Activated CD4-positive, alpha-beta memory T cell treated with anti-CD3 and anti-CD28 coated beads, Interleukin-2, amount 10 ng/mL, durations not matched to agents 7 days and 5 days (primary cell): ENCODE measurements at places on chromosomes 3 and 15. TPM values are rescaled to one million over a fixed set of nuclear protein-coding genes. Genes with fewer than 3 reads are reported as not detected.

Gene NPHP3
- total RNA-seq = 24.1 TPM

Gene CDCP1
- 2.2 TPM for total RNA-seq

Gene AGBL1
- not detected for total RNA-seq

Gene ROBO1
- not detected for total RNA-seq
